ENCODE measurements at places on chromosomes 3 and 15.

- no peak for DNase-seq
These were observed 1.0 kb downstream of the TAMM41 start for GRCh38 chr3:11845651-11846050.

DNA sequence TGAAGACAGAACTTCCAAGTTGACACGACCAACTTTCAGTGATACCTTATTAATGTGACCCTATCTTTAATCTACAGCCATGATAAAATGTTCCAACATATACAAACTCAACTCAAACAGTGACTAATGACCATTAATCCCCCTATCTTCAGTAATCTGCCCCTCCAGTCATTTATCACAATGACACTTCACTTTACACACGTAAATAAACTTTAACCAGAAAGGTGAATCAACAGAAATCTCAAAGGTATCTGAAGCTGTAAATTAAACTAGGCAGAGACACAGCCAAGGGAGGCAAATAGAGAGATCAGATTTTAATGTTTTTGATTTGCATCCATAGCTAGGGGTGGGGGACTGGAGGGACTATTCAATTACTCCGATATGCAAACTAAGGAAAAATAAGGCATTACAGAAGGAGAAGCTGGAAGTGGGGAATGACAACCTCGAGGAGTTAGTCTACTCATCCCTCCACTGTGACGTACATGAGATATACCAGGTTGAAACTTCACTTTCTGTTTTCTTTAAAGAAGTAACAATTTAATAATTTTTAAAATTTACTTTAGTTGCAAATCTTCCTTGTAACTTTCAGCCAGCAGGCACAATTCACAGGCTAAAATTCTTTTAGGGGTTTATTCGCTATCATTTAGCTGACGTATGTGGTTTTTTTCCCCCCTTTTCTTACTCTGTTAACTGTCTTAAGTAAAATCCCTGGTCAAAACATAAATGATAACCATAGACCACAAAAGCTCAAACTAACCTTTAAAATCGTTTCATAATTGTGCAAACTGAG, 751.0 kb downstream of the ROBO1 start:
- no peak for DNase-seq

- no peak for DNase-seq
These were observed 9.0 kb downstream of the CNTN3 start for GRCh38 chr3:74605437-74605836.

- peak; percentile 57 for DNase-seq
These were observed 202.5 kb upstream of the TLE3 start for GRCh38 chr15:70299931-70300869.

DNA sequence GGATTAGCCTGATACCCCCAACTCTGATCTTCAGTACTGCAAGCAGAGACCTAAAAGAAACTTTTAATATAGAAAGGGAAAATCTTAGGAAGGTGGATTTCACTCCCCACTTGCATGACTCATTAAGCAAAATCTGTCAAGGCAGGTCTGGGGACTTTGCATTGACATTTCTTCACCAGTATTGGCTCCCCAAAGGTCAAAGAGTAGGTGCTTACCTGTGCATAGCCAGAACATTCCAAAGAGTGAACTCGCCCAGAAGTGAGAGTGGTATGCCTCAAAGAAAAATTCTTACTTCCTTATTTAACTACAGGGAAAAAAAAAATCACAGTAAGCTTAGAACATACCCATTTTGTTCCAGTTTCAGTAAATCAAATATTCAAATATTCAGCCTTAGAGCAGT, 140.9 kb upstream of the TP63 start:
- DNase-seq, result no peak

DNA sequence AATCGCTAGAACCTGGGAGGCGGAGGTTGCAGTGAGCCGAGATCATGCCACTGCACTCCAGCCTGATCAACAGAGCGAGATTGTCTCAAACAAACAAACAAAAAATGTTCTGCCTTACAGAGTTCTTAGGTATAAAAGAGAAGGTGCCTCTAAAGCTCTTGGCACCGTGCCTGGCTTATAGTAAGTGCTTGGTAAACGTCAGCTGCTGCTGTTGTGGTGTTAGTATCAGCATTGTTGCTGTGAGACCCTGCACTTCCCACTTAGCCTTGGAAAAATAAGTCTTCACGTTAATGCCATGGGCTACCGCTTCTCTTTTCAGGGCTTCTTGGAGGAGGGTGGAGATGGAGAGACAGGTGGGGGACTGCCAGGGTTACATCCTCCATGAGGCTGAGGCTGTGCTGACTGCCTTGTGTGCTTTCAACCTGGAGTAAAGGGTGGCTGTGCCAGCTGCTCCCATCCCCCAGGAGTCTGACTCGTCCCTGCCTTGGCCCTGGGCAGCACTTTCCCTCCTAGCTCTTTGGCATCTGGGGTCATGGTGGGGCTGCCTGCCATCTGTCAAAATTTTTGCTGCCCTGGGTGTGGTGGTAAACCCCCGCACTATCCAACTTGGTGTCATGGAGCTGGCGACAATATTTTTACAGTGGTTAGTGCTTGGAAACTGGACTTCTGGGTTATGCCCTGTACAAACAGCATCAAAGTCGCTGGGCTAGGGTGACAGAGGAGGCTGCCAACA, 17.8 kb downstream of the FLNB start:
- no peak for DNase-seq

DNA sequence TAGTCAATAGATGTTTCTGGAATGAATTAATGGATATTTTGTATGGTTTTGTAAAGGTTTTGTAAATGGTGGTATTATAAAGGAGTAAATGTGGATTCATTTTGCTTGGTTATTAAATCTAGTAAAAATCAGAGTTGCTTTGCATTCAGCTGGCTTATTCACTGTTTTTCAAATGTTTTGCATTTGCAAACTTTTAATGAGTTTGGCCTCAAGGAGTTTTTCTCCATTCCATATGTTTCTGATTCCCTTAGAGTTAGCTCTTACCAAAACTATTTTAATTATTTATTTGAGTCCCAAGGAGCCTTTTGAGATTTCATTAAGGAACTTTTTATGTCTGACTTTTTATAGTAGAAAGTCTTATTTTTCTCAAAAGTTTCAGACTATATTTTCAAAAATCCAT, 992.2 kb downstream of the DIPK2A start:
- DNase-seq, result no peak

GRCh38 chr15:88242586-88243555, 13.7 kb downstream of the NTRK3 start:
- no peak for DNase-seq

- DNase-seq, result no peak
These were observed 421.4 kb downstream of the SHQ1 start for GRCh38 chr3:72426618-72427397.

DNA sequence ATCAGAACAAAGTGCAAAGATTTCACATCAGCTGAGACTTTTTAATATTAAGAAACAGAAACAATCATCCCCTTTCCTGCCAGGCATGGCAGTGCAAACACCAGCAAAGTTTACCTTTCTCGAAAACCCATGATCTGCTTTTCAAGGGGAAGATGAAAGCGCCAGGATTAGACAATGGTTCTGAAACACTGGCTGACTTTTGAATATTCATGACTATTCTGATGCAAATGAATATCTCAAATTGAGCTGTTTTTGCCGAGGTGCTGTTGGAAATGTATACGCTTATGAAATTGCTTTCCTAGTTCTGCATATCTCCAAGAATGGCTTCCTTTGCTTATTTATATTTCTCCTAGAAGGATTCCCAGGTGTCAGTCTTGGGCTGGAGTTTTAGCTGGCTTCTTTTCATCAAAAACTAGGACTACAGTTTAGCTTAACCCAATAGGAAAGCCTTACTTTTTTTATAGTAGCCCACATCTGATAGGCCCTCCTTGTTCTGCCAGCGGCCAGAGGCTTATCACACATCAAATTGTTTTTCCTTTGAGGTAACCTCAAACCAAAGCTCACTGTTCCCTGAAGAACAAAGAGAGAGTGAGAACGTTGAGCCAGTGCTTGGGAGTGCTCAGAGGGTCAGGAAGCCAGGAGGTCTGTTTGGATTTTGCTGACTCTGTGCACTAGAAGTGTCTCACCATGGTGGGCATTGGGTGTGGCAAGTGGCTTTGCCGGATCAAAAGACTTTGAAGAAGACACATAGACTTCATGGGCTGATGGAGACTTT, 74.0 kb upstream of the PLCL2 start:
- DNase-seq, result no peak

GRCh38 chr3:89373434-89373833, 266.0 kb downstream of the EPHA3 start:
- no peak for DNase-seq

DNA sequence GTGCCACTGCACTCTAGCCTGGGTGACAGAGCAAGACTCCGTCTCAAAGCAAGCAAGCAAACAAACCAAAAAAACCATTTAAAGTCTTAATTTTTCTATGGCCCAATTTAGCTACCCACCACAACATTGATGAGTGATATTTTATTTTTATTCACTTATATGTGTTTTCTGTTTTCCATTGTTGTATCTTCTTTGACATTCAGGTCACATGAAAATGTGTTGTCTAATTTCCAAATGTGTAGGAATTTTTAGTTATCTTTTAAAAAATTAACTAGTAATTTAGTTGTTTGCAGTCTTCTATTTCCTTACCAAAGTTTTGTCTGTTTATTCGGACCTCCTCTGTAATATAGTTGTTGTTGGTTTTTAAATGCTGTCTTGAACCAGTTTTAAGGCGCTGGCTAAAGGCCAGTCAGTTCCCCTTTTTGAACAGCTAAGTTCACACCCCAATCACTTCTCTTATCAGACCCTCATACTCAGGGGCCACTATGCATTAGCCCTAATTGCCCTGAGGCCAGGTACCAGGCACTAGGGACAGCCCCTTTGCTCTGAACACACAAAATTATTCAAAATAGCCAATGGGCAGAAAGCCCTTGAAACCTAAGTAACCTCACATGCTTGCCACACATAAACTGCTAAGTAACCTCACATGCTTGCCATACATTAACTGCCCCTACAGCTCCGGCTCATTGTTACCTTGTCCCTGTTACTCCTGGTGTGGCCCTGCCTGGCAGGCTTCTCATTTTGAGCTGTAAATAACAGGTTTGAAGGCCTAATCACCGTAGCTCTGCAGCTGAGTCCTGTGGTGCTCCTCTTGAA, 4.3 kb upstream of the CCR4 start:
- no peak for DNase-seq

DNA sequence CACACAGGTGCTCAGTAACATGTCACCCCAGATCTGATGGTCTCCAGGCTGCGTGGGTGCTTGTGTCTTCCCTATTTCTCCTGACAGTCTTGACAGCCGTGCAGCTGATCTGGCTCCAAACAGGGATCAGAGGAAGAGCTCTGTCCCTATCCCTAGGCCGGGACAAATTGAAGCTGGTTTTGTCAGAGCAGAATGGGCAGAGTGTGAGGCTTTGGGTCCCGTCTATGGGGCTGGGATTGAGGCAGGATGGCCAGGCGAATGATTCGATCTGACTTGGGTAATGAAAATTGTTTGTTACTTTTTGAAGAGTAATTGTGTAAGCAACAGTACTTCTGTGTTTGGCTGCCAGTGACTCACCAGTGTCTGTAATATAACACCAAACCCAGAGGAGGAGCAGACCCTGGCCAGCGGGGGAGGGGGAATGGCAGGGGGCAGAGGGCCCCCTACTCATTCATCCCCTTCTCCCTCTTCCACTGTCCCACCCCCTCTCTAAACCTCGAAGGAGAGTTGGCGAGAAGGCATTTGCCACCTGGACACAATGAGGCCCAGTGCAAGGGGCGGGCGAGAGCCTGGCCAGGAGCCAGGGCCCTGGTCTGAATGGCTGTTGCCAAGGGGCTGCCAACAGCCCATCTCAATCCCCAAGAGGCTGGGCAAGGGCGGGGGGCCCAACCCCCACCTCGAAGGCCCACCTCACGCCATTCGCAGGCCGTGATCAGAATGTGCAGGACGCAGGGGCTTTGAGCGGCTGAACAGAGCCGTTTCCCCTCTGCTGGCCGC, 4.9 kb upstream of the MAGEF1 start:
- no peak for DNase-seq

GRCh38 chr3:189118896-189119295, 52.9 kb upstream of the TPRG1 start:
- no peak for DNase-seq

GRCh38 chr3:187746059-187746441, 782 bp upstream of the BCL6 start:
- DNase-seq, result no peak

GRCh38 chr15:80436511-80437307, 32.5 kb downstream of the ARNT2 start:
- DNase-seq, result no peak

- no peak for DNase-seq
These were observed 26.0 kb downstream of the TM4SF18 start for GRCh38 chr3:149307435-149307783.

- no peak for DNase-seq
These were observed 3.2 kb upstream of the ZFYVE19 start for GRCh38 chr15:40803688-40804087.

DNA sequence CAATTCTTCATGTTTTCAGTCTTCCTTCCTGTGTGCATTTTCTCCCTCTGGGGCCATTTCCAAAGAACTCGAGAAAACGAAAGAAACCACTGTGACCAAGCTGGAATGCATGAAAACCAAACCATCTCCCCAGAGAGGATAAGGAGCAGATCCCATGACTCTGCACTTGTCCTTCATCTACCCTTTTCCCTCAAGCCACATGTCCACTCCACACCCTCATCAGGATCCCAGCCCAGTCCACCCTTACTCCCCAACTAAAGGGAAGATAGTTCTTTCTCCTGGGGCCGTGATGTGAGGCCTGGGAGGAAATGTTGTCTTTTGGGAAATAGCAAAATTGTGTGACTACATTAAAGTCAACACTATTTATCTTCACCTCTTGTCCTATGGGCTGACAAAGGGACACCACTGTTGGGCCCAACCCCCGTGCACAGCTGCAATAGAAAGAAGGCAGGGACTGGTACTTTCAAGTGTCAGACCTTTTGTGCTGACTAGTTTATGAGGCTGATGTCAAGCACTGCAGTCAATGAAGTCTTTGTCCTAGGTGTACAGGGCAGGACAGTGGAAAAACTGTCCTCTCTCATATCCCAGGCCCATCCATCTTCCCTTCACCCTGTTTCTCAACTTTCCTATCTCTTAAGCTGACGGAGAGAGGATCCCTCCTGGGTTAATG, 487.1 kb upstream of the NR2F2 start:
- DNase-seq, result no peak

- DNase-seq, result no peak
These were observed 111.0 kb upstream of the STRIT1 start for GRCh38 chr3:155404486-155404885.

- no peak for DNase-seq
These were observed 1.4 kb downstream of the AEN start for GRCh38 chr15:88622605-88622975.

GRCh38 chr15:83109532-83109931, 2.1 kb downstream of the TM6SF1 start:
- DNase-seq, result no peak

DNA sequence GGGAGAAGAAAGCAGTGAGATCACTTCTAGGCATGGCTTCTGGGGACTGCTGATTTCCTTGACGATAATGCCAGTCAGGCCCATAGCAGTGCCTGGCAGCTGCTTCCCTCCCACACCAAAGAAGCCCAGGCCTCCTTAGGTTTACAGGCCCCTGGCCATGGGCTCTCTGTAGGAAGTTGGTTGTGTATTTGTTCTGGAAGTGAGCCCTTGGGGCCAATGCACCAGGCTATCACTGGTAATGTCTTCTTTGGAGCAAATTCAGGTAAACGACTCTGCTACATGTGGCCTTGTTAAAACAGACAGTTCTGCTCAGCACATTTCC, 89.3 kb downstream of the CCNL1 start:
- DNase-seq, result no peak

Data from stimulated activated CD8-positive, alpha-beta memory T cell treated with anti-CD3 and anti-CD28 coated beads, Interleukin-7, amount 100 ng/mL, for 1 hour (primary cell).